ENCODE measurements at places on chromosomes 12 and 14.

DNA sequence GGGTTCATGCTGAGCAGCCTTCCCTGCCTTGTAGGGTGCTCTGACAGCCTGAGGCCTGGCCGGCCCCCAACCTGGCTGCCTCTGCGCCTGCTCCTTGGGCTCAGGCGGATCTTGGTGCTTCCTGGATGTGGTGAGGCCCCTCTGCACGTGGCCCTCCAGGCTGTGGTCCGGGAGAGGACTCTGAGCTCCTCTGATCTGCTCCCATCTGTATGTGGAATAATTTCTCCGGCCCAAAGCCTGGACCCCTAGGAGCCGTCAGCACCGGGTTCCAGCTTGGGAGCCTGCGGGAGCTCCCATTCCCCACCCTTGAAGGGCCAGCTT, 21.3 kb upstream of the EIF2B2 start:
- DNase-seq = no peak

- DNase-seq = no peak
Observed at GRCh38 chr12:108232565-108232964, 103.5 kb downstream of the WSCD2 start.

- no peak for DNase-seq
Observed at GRCh38 chr12:58306266-58307000, 365.1 kb downstream of the ATP23 start.

- DNase-seq = no peak
Observed at GRCh38 chr12:104506676-104507401, 50.1 kb downstream of the CHST11 start.

GRCh38 chr12:47114481-47114892, 34.7 kb upstream of the AMIGO2 start:
- no peak for DNase-seq

- DNase-seq = peak; percentile 6
Observed at GRCh38 chr12:88142610-88142991, 494 bp downstream of the TMTC3 start.

- DNase-seq = no peak
Observed at GRCh38 chr14:64636980-64637429, 67.2 kb upstream of the PLEKHG3 start.

- DNase-seq = no peak
Observed at GRCh38 chr12:2735432-2735831, 59.3 kb upstream of the FKBP4 start.

DNA sequence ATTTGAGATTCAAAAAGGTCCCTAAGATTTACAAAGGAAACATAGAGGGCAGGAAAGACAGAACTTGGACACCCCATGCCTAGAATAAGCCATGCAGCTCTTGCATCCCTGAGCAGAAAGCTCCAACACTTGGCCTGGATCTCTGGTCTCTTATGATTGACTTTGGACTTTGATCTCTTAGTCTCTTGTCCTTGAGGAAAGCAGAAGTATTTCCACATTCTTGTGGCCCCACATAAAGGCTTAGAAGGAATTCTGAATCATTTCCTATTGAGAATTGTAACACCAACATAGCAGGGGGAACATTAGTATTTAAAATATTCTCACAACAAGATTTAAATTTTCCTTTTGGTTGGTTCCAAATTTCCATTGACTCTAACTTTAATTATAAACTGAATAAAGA, 283.7 kb upstream of the PRKD1 start:
- DNase-seq = no peak

DNA sequence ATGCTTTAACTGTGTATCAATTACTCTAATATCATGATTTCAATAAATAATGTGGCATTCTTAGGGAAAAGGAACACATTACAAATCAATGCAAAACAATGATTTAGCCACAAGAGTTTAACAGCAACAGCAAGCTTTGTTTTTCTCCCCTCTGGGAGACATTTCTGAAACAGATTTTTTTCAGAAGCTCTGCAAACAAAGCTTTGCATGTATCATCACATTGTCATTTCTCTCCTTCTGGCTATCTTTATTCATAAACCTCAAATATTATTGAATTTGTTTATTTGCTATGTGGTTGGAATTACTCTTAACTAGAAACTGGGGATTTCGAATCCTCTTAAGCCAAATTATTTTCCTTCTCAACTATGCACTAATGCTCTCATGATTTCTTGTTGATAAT, 278.4 kb upstream of the ATXN7L3B start:
- DNase-seq = no peak

DNA sequence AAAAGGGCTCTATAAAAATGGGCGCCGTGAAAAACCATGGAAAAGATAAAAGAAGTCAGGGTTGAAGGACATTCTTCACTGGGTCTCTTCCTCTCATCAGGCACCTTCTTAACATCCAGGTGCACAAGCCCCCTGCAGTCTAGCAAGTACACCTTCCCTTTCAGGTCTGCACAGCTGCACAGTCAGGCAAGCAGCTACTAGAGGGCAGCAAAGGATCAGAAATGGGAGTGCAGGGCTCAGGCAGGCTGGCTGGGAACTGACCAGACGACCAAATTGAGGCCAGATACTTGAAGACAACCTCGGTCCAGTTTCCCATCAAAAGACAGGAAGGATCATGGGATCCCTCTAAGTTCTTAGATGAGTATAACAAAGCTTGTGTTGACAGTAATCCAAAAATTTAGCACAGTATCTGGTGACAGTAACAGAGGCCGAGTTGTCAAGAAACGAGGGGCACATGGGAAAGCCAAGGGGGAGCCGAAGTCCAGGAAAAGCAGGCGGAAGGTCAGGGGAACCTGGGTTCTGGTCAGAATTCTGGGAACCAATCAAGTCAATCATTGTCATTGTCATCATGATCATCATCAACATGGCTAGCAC, 10.1 kb upstream of the GRIP1 start:
- no peak for DNase-seq

GRCh38 chr12:95634622-95635621, 83.6 kb upstream of the USP44 start:
- no peak for DNase-seq

- DNase-seq = no peak
Observed at GRCh38 chr12:9711664-9712063, 21.2 kb downstream of the CLECL1 start.

DNA sequence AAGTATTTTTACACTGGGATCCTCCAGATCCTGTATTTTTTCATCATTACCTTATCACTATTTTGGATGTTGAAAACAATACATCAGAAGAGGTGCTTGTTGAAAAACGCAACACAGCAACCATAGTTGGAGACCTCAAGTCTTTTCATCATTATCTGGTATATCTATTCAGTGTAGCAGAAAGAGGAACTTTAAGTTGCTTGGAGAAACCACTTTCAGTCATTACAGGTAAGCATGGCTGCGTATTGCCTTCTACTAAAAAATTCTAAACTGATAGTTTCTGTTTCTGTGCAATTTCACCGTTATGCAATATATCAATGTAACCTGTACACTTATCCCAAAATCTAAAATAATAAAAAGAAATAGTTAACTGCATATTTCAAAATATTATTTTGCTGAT, 32.2 kb upstream of the PTPRQ start:
- DNase-seq = no peak

- DNase-seq = no peak
Observed at GRCh38 chr14:93006567-93007051, 83.7 kb downstream of the CHGA start.

- DNase-seq = no peak
Observed at GRCh38 chr12:75744607-75745256, 233.3 kb upstream of the KRR1 start.

DNA sequence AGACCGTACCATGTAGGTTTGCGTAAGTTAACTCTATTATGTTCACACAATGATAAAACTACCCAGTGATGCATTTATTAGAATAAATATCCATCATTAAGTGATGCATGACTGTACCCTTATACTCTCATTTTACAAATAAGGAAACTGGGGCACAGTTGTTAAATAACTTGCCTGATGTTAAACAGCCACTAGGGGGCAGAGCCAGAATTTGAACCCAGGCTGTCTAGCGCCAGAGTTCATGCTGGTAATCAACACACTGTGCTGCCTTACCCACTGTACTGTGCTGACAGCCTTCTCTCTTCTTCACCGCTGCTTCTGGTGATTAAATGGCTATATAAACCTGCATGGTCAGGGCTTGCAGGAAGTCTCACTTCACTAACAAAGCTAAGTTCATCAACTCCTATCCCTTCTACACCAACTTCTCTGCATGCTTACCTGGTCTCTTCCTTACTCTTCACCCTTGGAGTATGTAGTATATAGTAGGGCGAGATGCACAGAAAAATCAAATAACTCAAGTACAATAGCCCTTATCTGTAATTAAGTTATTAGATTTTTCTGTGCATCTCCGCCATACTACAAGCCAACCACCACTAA, 43.6 kb upstream of the APPL2 start:
- DNase-seq = peak; percentile 5

- no peak for DNase-seq
Observed at GRCh38 chr12:118144499-118144898, 8.6 kb downstream of the PEBP1 start.

DNA sequence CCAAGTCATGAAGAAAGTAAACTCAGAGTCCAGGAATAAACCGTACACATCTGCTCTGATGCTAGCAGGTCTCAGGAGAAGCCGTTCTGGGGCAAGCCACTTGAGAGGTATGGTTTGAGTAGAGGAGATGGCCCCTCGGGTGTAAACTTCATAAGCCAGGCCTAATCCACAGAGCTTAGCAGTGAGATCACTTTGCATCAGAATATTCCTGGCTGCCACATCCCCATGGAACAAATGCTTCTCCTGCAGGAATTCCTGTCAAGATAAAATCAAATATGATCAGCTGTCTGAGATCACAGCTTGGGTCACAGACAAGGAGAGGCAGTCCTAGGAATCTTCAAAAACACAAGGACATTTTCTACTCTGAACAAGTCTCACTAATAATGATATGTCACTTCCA, 11.2 kb upstream of the MAGOHB start:
- DNase-seq = no peak

GRCh38 chr14:50821510-50822464, 9.2 kb downstream of the NIN start:
- no peak for DNase-seq

DNA sequence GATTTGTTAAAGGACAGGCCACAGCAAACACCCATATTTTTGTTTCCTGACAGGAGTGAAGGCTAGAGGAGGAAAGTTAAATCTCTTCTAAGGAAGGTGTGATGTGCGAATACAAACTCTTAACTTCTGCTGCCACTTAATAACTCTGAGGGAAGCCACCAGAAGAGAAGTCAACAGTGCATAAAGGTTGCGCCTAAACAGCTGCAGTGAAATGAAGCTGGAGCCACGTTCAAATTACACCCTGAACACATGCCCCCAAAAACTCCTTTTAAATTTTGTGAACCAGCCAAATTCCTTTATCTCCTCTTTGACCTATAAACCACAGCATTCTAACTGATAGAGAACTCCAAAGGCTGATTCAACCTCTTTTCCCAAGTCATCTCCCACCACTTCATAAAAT, 22.4 kb downstream of the DENND5B start:
- no peak for DNase-seq

DNA sequence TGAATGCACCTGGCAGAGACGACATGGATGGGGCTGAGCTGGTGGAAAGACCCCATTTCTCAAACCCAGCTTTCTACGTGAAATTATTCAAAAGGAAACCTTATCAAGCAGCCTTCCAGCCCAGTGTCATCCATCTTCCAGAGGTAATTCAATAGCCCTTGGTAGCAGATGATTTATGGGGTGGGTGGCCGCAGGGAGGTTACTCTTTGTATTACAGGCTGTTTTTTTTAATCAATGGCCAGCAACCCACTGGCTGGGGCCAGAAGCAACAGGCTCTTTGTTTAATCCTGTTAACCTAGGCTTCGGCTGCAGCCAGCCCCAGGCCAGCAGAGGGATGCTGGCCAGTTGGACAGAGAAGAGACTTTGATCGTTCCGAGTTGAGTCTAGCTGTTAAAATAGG, 139.8 kb upstream of the SRRM4 start:
- no peak for DNase-seq

DNA sequence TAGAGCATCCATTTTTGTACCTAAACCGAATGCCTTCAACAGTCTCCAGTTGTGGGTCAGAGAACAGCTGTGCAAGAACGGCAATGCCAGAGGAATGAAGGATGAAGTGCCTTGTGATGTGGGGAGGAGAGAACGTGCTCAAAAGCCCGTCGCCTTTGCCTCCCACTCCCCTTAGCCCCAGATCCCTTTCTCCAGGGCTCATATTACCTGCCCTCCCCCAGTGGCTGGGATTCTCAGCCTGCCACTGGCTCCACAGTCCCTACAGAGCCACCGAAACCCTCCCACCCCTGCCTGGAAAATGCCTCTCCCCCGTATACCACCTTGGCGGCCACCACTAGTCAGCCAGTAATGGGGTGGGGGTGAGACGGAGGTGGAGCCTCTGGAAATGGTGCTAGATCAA, 158.5 kb downstream of the ZFP36L1 start:
- no peak for DNase-seq

- no peak for DNase-seq
Observed at GRCh38 chr12:29537298-29537697, 39.8 kb upstream of the OVCH1 start.

DNA sequence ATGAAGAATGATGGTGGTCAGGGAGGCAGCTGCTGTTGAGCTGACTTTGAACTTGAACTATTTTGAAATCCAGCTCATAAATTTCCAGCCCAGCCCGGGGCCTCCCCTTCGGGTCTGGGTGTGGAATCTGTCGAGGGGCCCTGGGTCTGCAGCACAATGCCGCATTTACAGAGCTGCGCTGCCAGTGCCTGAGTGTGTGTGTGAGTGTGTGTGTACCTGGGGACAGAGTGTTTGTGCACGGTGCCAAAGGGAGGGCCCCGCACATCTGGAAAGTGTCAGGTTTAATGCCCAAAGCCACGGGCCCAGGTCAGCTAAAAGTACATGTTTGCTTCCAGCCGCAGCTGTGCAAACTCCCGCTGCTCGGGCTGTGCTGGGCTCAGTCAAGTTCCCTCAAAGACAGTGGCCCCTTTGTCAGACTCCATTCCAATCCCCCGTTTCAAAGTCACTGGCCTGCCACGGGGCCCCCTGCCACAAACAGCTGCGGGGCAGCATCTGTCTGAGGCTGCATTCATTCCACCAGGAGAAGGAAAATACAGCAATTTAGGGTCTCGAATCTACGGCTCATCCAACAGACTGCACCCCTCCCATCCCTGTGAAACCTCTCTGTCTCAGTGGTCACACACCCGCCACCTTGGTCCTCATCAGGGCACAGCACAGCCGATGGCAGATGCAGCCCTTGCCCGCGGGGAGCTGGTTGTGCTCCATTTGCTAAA, 16.3 kb upstream of the RFLNA start:
- no peak for DNase-seq

GRCh38 chr12:100520048-100520769, 46.5 kb downstream of the NR1H4 start:
- no peak for DNase-seq

- no peak for DNase-seq
Observed at GRCh38 chr12:130715150-130715997, 725 bp downstream of the RIMBP2 start.

DNA sequence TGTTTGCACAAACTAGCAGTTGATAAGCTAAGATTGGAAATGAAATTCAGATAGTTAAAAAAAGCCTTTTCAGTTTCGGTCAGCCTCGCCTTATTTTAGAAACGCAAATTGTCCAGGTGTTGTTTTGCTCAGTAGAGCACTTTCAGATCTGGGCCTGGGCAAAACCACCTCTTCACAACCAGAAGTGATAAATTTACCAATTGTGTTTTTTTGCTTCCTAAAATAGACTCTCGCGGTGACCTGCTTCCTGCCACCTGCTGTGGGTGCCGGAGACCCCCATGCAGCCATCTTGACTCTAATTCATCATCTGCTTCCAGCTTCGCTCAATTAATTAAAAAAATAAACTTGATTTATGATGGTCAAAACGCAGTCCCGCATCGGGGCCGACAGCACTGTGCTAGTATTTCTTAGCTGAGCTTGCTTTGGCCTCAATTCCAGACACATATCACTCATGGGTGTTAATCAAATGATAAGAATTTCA, 335.6 kb downstream of the TMEM121 start:
- DNase-seq = no peak

- no peak for DNase-seq
Observed at GRCh38 chr12:43914923-43915468, 79.1 kb downstream of the TMEM117 start.

Measured in stimulated activated CD8-positive, alpha-beta memory T cell treated with anti-CD3 and anti-CD28 coated beads, Interleukin-12 subunit alpha, Interleukin-12 subunit beta, amount 100 ng/mL, for 4 hours (primary cell).